ENCODE measurements at places on chromosomes 13 and 19.

- no peak for DNase-seq
These were observed 26.6 kb upstream of the GSX1 start for GRCh38 chr13:27765650-27766049.

DNA sequence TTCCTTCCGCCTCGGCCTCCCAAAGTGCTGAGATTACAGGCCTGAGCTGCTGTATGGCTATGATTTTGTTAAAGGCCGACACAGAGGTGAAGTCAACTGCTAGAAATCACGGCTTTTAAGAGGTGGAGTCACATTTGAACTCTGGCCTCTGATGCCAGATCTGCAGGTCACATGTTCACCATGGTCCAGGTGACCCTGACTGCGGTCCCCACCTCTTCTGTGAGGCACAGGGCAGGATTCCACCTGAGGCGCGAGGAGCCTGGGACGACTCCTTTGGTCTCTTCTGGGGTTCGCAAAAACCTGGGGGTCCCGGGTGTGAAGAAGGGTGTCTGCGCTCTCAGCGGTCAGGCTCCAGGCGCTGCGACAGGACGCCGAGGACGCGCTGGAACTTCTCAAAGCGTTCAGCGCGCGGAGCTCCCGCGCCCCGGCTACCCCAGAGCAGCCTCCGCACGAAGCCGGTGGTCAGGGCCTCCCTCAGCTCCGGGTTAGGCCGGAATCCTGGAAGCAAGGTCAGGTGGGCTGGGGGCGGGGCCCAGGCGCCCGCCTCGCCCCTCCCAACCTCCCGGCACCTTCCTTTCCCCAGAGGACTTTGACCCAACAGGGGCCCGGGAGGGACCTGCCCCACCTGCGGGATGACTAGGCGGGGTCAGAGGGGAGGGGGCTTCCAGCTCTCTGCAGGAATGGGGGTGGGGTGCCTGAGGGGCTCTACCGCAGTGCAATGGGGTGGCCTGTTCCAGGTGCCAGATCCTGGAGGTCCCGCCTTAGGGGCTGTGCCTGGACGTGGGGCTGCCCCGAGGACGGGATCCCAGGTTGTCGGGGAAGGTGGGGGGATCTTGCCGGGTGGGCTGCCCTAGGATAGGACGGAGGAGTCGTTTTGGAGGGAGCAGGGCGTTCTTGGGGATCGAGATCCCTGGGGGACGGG, 13.0 kb downstream of the TRIP10 start:
- DNase-seq = no peak

GRCh38 chr13:97413694-97414093, 20.3 kb upstream of the RAP2A start:
- no peak for DNase-seq

DNA sequence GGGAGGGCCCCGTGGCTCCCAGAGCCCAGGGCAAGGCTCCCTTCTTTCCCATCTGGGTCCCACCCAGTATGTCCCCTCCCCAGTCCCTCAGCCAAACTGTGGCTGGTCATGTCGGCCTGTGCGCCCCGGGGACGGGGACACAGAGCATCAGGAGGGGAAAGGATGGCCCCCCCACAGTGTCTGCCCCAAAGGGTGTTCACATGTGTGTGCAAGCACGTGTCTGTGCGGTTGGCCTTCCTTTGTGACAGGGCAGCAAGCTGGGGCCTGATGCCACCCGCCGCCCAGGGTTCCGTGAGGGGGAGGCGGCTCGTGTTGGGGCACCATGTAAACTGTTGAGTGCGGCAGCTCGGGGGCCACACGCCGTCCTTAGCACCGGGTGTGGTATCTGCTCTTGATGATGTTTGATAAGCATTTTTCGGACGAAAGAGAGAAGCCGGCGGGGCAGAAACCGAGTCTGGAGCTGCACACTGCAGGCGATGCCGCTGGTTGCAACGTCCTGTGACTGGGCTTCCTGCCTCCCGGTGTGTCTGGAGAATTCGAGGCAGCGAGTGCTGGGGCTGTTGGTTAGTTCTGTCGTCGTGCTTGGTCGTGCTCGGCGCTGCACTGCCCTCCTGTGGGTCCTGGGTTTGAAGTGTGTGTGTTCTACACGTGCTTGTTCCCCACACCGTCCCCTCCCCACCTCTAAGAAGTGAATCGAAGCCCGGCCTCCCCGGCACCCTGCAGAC, 18.4 kb downstream of the GNA11 start:
- no peak for DNase-seq
